Activated naive CD4-positive, alpha-beta T cell treated with anti-CD3 and anti-CD28 coated beads for 36 hours (primary cell): ENCODE measurements at places on chromosomes 3 and 15.

DNA sequence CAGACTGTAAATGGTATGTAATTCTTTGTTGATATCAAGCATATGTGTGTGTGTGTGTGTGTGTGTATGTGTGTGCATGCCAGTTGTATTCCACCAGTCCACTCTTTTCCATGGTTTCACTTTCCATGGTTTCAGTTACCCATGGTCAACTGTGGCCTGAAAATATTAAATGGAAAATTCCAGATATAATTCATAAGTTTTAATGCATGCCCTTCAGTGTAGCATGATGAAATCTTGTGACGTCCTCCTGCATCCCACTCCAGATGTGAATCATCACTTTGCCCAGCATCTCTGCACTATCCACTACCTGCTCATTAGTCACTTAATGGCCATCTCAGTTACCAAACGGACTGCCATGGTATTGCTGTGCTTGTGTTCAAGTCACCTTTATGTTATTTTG, 215.9 kb downstream of the GBE1 start:
- DNase-seq, result no peak

DNA sequence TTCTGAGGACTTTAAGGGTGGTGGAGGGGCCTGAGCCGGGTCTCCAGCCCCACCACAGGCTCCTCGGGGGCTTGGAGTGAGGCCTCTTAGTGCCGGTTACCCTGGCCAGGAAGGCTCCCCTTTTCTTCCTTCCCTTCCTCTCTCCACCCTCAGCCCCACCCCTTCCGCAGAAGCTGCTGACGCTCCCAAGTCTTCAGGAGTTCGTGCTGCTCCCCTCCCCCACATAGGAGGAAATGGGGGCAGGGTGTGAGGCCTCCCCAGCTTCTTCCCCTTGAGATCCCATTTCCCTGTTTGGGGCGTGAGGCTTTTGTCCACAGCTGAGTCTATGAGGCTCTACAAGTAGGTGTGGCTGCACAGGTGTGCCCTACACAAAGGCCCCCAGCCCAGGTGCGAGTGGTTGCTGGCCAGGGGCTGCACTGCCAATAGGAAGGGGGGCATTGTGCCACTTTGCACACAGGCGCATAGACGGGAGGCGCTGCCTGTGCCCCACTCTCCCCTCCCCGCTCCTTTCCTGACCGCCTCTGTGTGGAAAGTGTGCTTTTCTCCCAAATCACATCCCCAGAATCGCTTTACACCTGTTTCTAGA, 915 bp upstream of the CALML4 start:
- DNase-seq, result peak; percentile 36

DNA sequence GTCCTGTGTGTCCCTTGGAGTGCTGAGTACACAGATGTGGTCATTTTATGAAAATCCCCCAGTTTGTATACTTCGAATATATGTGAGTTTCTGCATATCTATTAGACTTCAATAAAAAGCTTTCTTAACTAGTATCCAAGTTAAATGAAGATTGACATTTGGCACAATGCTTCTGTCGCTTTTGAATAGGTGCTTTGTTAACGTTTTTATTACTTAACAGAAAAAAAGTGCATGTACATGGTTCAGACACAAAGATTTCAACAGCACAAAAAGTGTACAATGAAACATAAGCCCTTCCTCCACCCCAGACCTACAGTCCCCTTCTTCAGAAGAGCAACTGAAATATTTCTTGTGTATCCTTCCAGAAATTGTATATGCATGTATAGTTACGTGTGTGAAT, 427.4 kb upstream of the PROK2 start:
- DNase-seq, result no peak

GRCh38 chr3:126205717-126206655, 25.6 kb upstream of the ALDH1L1 start:
- DNase-seq, result no peak

- no peak for DNase-seq
Measured at GRCh38 chr15:90367576-90367975, 15.5 kb downstream of the ZNF774 start.

DNA sequence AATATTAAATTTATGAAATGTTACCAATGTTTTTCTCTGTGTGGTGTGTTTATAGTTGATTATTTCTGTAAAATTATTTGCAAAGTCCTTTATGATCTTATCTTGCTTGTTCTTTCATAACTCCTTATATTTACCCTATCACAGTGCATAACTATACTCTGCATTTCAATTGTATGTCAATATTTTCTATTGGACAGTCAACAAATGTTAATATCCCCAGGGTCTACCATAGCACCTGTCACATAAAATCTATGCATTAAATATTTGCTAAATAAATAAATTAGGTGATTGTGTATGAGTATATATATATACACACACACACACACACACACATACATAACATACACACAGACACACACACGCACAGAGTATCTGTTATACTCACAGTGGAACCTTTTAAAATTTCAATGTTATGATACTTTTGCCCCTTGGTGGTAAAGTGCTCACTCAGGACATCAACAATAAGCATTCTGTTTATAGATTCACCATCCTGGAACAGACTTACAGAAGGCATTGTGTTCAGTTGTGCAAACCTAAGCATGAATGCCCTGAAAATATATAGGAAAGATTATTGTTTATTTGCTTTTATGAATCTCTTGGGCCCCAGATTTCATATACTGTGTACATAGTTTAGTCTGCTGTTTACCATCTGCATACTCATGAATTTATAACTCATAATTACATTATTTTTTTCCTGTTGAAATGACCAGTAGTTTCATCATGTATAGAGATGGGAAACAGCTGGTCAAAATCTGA, 443.7 kb downstream of the EPHA6 start:
- DNase-seq, result no peak

DNA sequence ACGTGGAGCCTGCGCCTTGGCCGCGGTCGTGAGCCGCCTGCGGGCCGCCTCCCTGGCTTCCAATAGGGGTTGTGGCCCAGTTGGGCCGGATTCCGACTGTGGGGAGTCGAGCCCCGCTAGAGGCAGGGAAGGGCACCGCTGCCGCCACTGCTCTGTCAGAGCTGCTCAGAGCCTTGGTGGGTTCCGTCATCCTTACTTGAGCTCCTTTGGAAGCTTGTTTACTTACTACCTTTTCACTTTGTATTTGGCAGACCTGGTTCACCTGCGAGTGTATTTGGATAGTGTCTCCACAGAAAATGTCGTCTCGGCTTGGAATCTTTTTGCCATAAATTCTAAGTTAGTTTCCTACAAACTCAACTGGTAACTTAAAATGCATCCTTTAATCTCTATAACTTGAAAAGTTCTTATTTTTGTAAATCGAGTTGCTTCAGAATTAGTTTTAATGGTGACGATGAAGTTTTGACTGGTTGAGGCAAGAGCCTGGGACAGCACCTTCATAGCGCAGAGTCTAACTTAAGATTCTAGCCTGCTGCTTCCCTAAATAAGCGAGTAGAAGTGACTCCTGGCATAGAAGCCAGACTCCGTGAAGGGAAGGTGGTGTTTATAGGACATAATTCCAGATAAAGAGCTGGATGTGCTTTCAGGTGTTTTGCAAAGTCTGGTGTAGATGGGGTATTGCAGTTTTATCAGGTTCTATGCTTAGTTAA, 800 bp downstream of the DAG1 start:
- peak; percentile 11 for DNase-seq

DNA sequence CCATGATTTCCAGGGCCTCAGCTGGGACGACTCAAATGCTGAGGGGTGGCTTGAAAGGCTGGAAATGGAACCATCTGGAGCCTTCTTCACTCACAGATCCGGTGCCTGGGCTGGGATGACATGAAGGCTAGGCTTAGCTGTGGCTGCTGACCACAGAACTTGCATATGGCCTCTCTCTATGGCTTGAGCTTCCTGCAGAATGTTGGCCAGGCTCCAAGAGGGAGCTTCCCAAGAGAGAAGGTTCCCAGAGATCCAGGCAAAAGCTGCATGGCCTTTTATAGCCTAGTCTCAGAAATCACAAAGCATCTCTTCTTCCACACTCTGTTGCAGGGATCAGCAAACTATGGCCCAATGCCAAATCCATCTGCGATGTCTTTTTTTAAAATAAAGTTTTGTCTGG, 44.8 kb downstream of the GATM start:
- no peak for DNase-seq
